ENCODE measurements at places on chromosomes 12 and 14. TPM values are rescaled to one million over a fixed set of nuclear protein-coding genes. Genes with fewer than 3 reads are reported as not detected.

GRCh38 chr12:95774311-95775045 is 16.1 kb downstream of the NTN4 start:
- no peak for DNase-seq

- DNase-seq: no peak
Measured at GRCh38 chr12:104207416-104208205, 8.0 kb upstream of the TXNRD1 start.

GRCh38 chr14:70333289-70333688 is 26.2 kb downstream of the COX16 start:
- DNase-seq: no peak

The LRRC43 gene
- total RNA-seq: not detected

DNA sequence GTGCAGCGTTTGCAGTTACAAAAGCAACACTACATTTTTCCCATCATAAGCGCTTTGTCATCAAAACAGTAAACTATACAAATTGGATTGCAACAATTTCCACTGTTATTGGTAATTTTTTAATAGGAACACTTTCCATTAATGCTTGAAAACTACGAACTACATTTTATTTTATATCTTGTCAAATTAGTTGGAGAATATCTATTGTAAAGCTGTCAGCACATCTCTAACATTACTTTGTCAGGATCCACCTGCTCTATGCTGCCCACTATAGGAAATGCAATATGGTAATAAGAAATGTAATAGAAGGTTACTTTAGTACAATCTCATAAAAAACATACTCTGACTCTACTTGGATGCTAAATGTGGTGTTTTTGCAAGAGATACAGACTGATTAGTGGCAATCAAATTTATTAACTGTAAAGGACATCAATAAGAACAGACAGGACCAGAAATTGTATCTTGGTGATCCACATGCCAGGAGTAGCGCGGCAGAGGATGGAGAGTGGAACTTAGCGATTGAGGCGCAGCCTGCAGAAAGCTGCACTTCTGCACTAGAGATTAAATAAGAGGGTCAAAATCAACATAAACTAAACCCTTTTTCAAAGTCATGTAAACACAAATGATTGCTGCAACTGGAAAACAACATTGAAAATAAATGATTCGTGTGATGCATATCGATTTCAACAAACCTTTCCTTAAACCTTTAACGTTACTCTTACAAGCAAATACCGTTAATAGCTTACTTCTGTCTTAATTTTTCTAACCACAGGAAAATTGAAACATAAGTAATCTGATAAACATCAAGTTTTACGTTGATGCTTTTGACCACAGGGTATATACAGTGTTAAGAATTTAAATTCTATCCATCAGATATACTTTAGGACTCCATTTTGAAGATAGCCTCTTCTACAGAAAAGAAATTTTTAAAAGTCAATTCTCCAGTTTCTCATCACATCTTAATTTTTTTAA is 3.6 kb upstream of the ARID2 start:
- DNase-seq: no peak

DNA sequence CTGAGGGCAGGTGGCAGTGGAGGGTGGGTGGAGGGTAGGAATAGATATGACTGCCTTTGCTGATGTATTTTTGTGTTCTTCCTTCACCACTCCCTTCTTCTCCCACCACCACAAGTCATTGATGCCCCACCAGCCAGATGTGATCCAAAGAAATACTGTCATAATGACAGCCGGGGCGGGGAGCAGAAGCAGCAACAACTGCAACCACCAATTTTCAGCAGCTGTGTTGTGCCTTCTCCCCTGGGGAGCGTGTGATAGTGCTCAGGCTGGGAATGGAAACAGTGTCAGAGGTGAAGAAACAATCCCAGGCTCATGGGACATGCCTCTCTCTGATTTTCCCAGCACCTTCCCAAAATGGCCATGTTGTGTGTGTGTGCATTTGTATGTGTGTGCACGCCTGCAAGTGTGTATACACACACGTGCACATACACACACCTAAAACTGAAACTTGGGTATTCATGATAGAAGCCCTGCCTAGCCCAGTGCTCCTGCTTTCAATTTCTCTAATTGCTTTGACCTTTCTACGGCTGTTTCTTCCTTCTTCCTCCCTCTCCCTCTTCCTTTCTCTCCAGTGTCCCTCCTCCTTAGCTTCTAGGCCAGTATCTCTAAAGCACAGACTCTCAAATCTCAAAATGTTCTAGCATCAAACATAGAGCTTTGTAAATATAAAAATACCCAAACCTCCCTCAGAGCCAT is 299.2 kb upstream of the FKBP4 start:
- no peak for DNase-seq

DNA sequence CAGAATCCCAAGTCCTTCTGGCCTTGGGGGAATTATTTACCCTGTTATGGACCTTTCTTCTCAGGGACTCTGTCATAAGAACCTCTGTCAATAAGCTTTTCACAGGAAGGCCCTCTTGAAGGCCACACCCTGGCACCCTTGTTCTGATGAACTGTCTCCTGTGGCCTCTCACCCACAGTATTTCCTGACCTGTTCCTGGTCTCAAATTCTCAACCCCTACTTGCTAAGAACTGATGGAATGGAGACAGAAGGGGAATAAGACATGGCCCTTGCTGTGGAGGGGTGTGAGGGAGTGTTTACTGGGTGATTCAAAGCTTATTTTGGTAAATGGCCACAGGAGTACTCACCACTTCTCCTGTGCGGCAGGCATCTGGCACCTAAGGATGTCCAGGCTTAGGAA is 1082.9 kb downstream of the BCL11B start:
- DNase-seq: no peak
